Smooth muscle cell of the brain vasculature (primary cell): ENCODE measurements at places on chromosomes 16 and 17.

- no peak for DNase-seq
Observed at GRCh38 chr16:57093666-57094564, 1.5 kb downstream of the CPNE2 start.

- no peak for DNase-seq
Observed at GRCh38 chr17:30379303-30379902, 676 bp downstream of the CPD start.

DNA sequence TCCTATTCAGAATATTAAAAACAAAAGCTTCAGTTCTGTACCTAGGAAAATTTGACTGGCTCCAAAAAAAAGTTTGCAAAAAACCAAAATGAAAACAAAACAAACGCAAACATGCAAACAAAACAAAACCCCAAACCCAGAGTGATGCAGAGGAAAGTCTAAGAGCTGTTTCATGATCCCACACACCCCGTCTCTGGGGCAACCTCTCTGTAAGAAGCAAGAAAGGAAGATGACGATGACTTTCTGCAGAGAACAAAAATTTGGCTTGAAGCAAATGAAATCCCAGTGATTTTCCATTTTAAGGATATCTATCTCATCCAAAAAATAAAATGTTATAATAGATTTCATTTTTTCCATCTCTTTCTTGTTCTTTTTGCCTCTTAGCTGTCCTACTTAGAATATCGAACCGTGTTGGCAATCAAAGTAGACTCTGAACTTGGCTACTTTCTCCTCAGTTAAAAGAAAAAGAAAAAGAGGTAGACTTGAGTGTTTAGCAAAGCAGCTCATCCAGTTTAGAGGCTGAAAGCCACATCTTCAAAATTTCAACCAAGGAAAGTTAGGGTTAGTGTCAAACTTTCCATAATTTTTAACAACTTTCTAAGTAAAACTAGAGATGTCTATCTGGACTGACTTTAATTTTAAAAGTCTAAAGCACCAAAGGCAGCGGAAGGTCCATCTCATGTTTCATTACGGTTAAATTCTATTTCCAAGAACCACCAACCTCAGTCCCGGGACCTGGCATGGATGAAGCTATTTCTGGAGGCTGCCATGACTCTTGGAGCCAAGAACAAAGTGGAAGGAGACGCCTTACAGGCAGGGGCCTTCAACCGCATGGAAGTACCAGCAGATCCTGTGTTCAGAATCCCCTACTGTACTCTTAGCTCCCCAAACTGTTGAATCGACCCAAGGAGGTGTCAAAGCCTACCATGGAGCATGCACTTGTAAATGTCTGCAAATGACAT, 180.8 kb downstream of the XYLT1 start:
- DNase-seq: no peak

DNA sequence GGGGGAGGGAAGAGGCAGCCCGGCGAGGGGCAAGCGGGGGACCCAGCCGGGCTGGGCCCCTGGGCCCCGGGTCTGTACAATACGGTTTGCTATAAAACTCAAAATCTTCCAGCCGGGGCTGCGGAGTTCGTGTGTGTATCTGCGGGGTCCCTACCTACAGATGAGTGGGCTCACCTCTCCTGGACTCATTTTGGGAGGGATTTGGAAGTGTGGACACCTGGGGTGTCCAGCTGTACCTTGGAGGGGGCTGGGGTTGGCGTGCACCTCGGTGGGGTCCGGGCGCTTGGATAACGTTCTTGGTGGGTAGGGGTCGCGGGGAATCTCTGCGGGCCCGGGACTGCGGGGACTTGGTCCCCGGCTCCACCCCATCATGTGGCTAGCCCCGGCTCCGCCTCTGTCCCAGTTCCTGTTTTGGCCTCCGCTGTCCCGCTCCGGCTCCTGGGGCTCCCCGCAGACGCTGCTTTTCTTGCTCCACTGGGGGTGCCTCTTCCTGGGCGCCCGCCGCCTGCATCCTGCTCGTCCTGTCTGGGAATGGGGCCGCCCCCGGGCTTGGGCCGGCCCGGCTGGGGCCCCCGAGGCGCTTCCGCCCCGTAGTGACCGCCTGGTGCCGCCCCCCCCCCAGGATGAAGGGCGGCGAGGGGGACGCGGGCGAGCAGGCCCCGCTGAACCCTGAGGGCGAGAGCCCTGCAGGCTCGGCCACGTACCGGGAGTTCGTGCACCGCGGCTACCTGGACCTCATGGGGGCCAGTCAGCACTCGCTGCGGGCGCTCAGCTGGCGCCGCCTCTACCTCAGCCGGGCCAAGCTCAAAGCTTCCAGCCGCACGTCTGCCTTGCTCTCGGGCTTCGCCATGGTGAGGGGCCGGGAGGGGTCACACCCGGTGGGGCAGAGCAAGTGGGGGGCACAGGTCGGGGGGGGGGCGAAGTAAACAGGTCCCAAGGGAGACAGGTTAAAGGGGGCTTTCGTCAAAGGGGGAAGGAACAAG, at the start of gene ORAI3:
TSS of gene ORAI3 (plus strand) at position 402 of the 983 bp plus-strand sequence. CDS start at position 624, 222 bp downstream.
- no peak for DNase-seq

DNA sequence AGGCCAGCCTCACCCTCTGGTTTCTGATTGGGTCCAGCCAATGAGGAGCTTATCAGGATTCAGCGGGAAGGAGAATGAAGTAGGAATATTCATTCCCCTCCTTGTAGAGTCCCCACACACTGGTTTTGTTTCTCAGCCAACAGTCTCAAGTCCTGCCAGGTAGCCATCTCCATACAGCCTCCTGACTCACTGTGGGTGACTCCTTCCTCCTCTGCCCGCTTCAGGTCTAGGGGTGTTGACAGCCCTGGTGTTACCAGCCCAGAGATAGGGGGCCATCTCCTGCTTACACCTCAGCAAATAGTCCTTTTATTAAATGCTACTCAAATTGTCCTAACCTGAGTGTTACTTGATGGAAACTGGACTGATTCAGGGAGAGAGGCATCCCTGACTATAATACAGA, 4.0 kb upstream of the MFAP4 start:
- no peak for DNase-seq

- no peak for DNase-seq
Observed at GRCh38 chr16:74739275-74739674, 35.3 kb downstream of the FA2H start.

- no peak for DNase-seq
Observed at GRCh38 chr17:32529604-32530003, 42.8 kb downstream of the CDK5R1 start.

GRCh38 chr17:3927628-3928340, 11.5 kb upstream of the P2RX1 start:
- no peak for DNase-seq

- DNase-seq: no peak
Observed at GRCh38 chr16:77951788-77952187, 70.6 kb upstream of the CLEC3A start.

GRCh38 chr16:10655415-10655977, 39.2 kb downstream of the TEKT5 start:
- DNase-seq: no peak

- no peak for DNase-seq
Observed at GRCh38 chr17:8703001-8703400, 41.6 kb downstream of the CCDC42 start.

DNA sequence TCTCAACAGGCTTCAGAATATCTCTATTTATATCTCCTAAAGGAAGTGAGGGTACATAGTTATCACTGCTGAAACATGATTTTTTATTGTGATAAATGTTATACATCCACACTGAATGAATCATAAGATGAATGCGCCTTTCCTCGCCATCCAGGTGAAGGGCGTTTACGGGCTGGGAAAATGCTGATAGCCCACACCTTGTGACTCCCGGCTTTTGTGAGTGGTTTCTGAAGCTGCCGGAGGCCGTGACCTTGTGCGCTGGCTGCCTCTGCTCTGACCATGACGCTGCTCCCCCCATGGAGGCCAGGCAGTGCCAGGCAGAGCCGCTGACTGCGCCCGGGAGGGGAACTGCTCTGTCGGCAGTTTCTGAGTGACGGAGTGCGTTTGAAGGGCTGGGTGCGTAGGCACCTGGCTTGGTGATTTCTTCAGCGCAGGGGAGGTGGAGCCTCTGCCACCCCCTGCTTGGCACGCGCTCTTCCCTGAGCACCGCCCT, 97.2 kb downstream of the RAP1GAP2 start:
- no peak for DNase-seq
